ENCODE measurements at places on chromosomes 2 and 18.
A peak's percentile ranks its signal among the peaks of the same experiment; 100 is the strongest.

DNA sequence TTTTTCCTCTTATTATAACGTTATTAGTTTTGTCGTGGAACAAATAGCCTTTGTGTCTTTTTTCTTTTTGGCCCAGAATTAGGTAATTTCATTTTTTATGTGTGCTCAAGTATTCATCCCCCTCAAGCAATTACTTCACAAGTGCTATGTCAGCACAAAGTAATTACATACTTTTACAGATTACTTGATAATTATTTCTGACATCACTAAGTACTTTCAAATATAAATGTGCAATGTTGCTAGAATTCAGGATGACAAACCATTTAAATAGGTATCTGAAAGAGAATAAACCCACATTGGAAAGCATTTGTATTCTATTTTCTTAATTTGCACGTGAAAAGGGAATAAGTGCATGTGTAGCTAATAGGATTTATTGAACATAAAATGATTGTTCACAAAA is 238.2 kb downstream of the CDH7 start:
- no peak for DNase-seq

GRCh38 chr2:28958689-28959088 is 22.4 kb upstream of the TOGARAM2 start:
- DNase-seq, result peak; percentile 22

GRCh38 chr18:47772374-47773248 is 157.8 kb downstream of the SMAD2 start:
- DNase-seq, result peak; percentile 73

GRCh38 chr2:2057125-2057721 is 273.9 kb downstream of the MYT1L start:
- DNase-seq, result peak; percentile 57
